Activated T-cell treated with anti-CD3 and anti-CD28 coated beads, Interleukin-2, amount 50 U/mL, for 24 hours (primary cell): ENCODE measurements at places on chromosomes 7 and 10.
A peak's percentile ranks its signal among the peaks of the same experiment; 100 is the strongest.

GRCh38 chr7:47539398-47540052 is 42.4 kb downstream of the TNS3 start:
- H3K27me3 ChIP-seq: peaks cover 34% of the 10 kb centered on the region
- DNase-seq: no peak
- no peaks in the 10 kb centered on the region for H3K4me1 ChIP-seq
- no peak overlapping the region for H3K27ac ChIP-seq
- no peak overlapping the region for H3K4me3 ChIP-seq

DNA sequence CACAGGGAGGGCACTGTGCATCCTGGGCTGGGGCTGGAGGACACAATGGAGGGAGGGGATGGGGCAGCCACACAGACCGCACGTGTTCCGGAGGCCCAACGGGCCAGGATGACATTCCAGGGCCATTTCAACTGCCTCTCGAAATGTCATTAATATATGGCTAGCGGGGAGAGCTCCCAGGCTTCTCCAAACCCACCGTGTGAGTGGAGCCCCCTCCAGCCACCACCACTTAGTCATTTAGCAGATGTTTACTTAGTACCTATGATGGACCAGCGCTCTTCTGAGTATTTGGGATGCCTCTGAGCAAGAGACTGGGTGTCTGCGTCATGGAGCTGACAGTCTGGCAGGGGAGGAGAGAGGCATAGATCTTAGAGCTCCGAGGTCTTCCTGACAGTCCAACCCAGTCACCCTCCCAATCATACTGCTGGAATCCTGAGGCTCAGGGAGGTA is 107.3 kb downstream of the ZMIZ1 start:
- H3K27ac ChIP-seq: no peak overlapping the region
- H3K27me3 ChIP-seq: no peaks in the 10 kb centered on the region
- no peak for DNase-seq
- H3K36me3 ChIP-seq: no peaks in the 10 kb centered on the region

DNA sequence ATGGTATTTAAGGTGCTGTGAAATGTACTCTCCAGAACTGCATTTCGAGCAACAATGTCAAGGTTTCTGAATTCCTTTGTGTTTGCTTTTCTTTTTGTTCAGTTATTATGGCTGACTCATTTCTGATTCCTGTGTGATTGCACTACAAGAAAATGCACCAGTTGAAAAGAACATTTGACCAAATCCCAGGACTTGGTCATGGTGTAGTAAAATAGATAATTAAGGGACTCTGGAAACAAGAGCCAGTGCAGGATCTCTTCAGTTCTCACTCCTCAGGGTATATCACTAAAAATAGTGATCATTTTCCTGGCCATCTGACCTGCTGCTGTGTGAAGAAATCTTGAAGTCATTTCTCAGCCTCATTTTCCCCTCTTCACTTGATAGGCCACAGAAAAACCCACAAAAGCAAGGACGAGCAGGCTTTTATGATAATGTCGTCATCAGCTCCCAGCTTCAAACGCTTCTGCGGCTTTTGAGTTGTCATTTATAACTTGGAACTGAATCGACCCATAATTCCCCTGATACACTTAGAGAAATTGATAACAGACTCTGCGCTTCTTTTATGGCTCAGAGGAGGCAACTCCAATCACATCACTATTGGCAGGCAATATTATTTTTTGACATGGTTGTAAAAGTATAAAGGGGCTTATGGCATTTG is 274.7 kb downstream of the HDAC9 start:
- DNase-seq: no peak
- no peak overlapping the region for H3K27ac ChIP-seq
- no peaks in the 10 kb centered on the region for H3K36me3 ChIP-seq
- H3K4me3 ChIP-seq: no peak overlapping the region

GRCh38 chr7:102845346-102845745 is 67.5 kb upstream of the LRRC17 start:
- no peaks in the 10 kb centered on the region for H3K27me3 ChIP-seq
- no peak overlapping the region for H3K27ac ChIP-seq
- peaks cover 2% of the 10 kb centered on the region for H3K4me1 ChIP-seq
- no peak for DNase-seq
- H3K4me3 ChIP-seq: no peak overlapping the region

DNA sequence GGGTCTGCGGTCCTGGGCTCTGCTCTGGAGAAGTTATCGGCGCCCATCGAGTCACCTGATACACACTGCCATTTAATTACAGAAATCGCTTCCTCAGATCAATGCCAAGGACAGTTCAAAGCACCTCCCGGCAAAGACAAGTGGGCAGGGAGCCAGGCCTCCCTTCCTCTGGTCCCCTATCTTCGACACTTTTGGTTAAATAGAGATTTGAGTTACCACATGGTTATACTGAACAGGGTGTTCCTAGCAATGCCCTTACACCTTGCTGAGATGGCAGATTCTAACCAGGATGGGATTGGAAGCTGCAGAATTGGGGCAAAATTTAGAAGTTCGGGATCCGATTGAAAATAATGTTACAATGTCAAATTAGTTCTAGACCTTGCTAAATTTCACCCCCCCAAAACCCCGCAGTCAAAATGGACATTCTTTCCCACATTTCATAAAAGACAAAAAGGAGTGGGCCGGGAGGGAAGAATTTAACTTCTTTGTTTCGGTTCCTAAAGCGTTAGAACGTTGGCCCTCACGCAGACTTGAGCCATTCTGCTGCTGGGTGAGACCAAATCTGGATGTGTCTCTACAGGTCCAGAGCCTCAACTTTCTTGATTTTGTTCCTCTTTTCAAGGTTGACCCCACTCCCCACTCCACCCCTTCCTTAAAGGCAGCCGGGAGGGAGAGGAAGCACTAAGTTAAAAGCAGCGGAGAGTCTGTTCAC is 2.2 kb upstream of the DLX5 start:
- peaks cover 50% of the 10 kb centered on the region for H3K4me1 ChIP-seq
- H3K27ac ChIP-seq: no peak overlapping the region
- DNase-seq: no peak
- H3K36me3 ChIP-seq: no peaks in the 10 kb centered on the region
- peak overlapping the region; percentile 70 for H3K4me3 ChIP-seq
- peaks cover 83% of the 10 kb centered on the region for H3K27me3 ChIP-seq

- H3K36me3 ChIP-seq: no peaks in the 10 kb centered on the region
- peak overlapping the region; percentile 87 for H3K4me3 ChIP-seq
- peaks cover 22% of the 10 kb centered on the region for H3K4me1 ChIP-seq
- H3K27ac ChIP-seq: no peak overlapping the region
- no peaks in the 10 kb centered on the region for H3K27me3 ChIP-seq
Observed at GRCh38 chr10:31030260-31030659, 1.4 kb downstream of the ZNF438 start.

- H3K4me3 ChIP-seq: no peak overlapping the region
- no peak for DNase-seq
- H3K4me1 ChIP-seq: peaks cover 3% of the 10 kb centered on the region
- H3K36me3 ChIP-seq: no peaks in the 10 kb centered on the region
- H3K27me3 ChIP-seq: no peaks in the 10 kb centered on the region
Observed at GRCh38 chr10:79378383-79378646, 31.0 kb downstream of the PPIF start.

GRCh38 chr7:31126976-31127375 is 74.9 kb downstream of the ADCYAP1R1 start:
- DNase-seq: no peak
- no peaks in the 10 kb centered on the region for H3K36me3 ChIP-seq
- no peak overlapping the region for H3K27ac ChIP-seq
- H3K27me3 ChIP-seq: peaks cover 19% of the 10 kb centered on the region

DNA sequence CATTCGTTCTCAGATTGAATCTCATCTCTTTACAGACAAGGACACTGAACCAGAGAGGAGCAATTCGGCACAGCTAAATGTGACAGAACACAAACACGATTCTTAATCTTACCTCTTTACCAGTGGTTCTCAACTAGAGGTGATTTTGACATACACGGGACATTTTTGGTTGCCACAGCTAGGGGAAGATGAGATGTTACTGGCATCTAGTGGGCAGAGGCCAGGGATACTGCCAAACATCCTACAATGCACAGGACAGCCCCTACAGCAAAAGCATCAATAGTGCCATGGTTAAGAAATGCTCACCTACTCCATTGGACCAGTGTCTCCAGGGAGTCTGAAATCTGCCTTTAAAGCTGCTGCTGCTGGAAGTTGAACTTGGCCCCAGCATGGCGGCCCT is 27.3 kb downstream of the PDE1C start:
- H3K36me3 ChIP-seq: no peaks in the 10 kb centered on the region
- DNase-seq: no peak
- no peaks in the 10 kb centered on the region for H3K27me3 ChIP-seq
- H3K4me1 ChIP-seq: no peaks in the 10 kb centered on the region
- H3K4me3 ChIP-seq: no peak overlapping the region

DNA sequence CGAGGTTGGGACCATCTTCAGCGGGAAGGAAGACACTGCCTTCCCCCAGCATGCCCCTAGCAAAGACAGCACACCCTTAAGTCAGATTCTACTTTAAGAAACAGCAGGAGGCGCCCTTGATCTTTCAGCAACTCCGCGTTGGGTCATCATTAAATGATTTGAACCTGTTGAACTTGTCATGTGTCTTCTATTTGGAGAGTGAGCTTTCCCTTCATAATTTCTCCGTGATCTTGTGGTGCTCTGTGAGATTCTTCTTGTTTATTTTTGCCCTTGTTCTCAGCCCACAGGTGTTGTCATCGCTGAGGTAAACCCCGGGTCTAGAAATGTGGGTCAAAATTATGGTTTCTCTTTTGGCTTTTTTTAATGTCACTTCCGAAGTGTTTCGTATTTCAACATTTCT is 49.5 kb upstream of the PITRM1 start:
- peaks cover 13% of the 10 kb centered on the region for H3K27me3 ChIP-seq
- no peak for DNase-seq
- no peak overlapping the region for H3K4me3 ChIP-seq
- H3K27ac ChIP-seq: no peak overlapping the region
- no peaks in the 10 kb centered on the region for H3K36me3 ChIP-seq

- DNase-seq: no peak
- no peak overlapping the region for H3K27ac ChIP-seq
- H3K27me3 ChIP-seq: peaks cover 73% of the 10 kb centered on the region
- peak overlapping the region; percentile 16 for H3K4me3 ChIP-seq
- peaks cover 6% of the 10 kb centered on the region for H3K4me1 ChIP-seq
Observed at GRCh38 chr10:101311185-101312066, 42.5 kb upstream of the BTRC start.

DNA sequence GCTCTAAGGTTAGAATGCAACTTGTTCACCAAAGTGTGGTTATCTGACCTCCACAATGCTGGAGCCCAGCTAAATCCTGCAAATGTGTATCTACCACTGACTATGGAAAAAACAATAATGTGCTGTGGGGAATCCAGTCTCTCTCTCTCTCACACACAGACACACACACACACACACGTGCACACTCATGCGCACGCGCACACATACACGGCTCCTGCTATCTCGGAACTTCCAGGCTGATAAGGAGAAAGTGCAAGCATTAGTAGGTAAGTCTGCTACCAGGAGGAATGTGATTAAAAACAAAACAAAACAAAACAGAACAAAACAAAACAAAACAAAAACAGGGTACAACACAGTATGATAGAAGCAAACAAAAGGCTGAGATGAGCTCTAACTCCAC is 205.2 kb downstream of the FRMD4A start:
- H3K4me3 ChIP-seq: no peak overlapping the region
- H3K36me3 ChIP-seq: no peaks in the 10 kb centered on the region
- DNase-seq: no peak
- no peaks in the 10 kb centered on the region for H3K4me1 ChIP-seq
- no peak overlapping the region for H3K27ac ChIP-seq
- peaks cover 9% of the 10 kb centered on the region for H3K27me3 ChIP-seq

DNA sequence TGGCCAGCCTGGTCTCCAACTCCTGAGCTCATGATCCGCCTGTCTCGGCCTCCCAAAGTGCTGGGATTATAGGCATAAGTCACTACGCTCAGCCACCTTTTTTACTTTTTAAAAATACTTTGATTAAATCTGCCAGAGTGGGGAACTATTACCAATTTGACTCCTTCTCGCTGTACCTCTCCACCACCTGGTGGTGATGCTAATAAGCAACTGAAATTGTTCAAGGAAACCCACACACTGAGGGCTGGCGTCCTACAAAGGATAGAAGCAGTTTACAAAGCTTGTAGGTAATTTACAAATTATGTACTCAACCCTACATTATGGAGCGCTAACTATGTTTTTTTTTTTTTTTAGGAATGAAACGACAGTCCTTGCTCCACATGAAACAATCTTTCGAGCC is 111.1 kb downstream of the CPED1 start:
- H3K4me3 ChIP-seq: no peak overlapping the region
- no peaks in the 10 kb centered on the region for H3K27me3 ChIP-seq
- no peaks in the 10 kb centered on the region for H3K4me1 ChIP-seq
- no peak overlapping the region for H3K27ac ChIP-seq

- no peak overlapping the region for H3K4me3 ChIP-seq
- no peaks in the 10 kb centered on the region for H3K4me1 ChIP-seq
- H3K27me3 ChIP-seq: no peaks in the 10 kb centered on the region
Observed at GRCh38 chr7:52715701-52716100, 319.7 kb upstream of the POM121L12 start.

DNA sequence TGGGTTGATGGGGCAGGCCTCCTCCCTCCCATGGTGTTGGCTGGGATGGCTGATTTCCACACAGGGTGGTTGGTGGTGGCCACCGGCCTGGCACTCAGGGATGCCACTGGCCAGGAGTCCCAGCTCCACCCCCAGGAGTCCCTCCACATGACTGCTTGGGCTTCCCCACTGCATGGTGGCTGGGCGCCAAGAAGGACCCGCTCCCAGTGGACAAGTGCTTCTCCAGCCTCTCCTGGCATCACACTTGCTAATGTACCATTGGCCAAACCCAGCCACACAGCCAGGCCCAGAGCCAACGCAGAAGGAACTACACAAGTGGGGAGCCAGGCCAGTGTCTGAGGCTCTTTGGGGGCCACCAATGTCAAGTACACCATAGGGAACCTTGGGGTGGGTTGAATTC is 73.6 kb upstream of the DNAAF5 start:
- H3K27me3 ChIP-seq: no peaks in the 10 kb centered on the region
- H3K27ac ChIP-seq: peak overlapping the region; percentile 56

GRCh38 chr10:43943119-43943817 is 294.6 kb upstream of the ZNF32 start:
- H3K4me1 ChIP-seq: peaks cover 16% of the 10 kb centered on the region
- H3K27me3 ChIP-seq: peaks cover 14% of the 10 kb centered on the region
- H3K36me3 ChIP-seq: no peaks in the 10 kb centered on the region
- H3K27ac ChIP-seq: no peak overlapping the region
- H3K4me3 ChIP-seq: no peak overlapping the region

DNA sequence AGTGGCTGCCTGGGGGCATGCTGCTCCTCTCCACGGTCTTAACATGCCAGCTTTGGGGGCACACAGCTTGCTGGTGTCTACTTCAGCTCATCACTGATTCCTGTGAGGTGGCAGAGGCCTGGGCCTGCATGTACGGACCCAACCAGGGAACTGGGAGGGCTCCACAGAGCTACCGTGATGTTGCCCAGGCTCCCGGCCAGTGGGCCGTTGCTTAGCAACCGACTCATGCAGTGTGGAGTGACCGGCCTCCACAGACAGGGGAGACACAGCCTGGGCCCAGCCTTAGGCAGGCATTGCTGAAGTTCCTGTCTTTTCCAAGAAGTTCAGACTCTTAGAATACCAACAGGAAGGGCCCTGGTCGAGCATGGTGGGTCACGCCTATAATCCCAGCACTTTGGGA is 25.8 kb upstream of the SH2B2 start:
- no peaks in the 10 kb centered on the region for H3K27me3 ChIP-seq
- H3K27ac ChIP-seq: no peak overlapping the region
- no peaks in the 10 kb centered on the region for H3K36me3 ChIP-seq
- H3K4me1 ChIP-seq: no peaks in the 10 kb centered on the region
